ENCODE measurements at places on chromosomes 1 and 21.

DNA sequence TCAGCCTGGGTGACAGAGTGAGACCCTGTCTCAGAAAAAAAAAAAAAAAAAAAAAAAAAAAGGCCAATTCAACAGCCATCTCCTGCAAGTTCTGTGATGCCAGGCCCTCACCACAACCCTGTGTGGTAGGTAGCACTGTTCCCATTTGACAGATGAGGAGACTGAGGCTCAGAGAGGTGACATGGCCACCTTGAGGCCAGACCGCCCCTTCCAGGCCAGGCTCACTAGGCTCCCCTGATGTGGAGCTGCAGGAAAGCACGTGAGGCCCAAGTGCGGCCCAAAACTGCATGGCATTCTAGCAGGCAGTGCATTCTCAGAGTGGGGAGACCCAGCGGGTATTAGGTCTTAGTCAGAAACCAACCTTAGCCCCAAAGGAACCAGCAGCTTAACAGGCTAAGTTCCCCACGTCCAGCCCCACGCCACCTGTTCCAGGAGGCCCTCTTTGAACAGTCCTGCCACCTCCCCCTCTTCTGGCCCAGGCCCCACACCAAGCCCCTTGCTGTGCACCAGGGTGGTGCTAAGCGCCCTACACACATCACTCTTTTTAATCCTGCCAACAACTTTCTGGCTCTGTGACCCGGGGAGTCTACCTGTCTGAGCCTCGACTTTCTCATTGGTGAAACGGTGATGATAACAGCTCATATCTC lies 11.7 kb upstream of the ECE1 start:
- DNase-seq: no peak

DNA sequence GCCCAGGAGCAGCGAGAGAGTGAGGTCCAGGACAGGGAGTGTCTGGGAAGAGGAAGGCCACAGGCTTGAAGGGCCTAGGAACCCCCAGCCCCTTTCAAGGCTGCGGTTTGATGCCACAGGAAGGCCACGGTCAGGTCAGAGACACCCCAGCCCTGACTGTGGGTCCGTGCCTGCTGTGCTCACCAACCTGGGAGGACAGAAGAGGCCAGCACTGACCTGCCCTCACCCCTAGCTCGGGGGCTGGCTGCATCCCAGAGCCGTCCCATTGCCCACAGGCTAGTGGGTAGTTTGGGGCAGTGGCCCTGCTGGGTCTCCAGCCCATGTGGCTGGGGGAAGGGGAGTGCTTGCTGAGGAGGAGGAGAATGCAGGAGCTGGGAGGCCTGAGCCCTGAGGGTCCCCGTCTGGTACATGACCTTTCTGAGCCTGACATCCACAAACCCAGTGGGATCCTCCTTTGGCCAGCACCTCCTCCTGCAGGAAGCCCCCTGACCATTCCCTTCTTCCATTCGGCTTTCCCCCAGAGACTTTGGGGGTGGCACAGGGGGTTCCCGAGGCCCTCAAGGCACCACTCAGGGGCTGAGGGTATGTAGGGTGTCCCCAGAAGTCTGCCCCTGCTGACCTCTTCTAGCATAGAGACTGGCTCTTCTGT lies 54.3 kb downstream of the WNT9A start:
- no peak for DNase-seq

DNA sequence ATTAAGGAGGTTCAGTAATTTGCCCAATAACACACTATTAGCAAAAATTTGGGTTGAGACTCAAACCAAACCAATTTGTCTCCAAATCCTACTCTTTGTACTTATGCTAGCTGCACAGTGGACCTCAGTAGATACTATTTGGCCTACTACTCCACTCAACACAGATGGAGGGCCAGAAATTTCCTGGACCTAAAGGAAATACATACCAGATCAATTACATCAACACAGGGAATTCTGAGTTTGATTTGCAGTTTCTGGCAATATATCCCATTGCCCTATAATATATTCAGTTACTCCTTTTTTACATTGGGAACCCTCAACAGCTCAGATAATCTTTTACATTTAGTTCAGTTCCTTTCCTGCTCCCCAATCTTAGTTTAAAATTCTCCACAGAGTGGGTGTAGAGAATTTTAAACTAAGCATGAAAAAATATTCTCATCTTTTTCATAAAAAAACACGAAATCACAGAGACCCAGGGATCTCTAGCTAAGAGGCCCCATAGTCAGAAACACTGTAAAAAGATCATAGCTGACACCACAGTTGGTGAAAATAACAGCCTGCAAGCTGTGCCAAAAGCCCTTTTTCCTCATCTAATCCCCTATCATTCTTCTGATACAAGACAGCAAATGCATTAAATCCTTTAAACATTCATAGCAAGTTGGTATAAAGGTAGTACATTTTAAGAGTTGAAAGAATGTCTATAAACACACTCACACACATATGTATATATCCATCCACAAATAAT lies 317.7 kb upstream of the ESRRG start:
- no peak for DNase-seq

- DNase-seq: no peak
Observed at GRCh38 chr21:19218163-19218562, 814.6 kb upstream of the TMPRSS15 start.

GRCh38 chr1:152002960-152003359 lies 9.3 kb upstream of the S100A10 start:
- no peak for DNase-seq

DNA sequence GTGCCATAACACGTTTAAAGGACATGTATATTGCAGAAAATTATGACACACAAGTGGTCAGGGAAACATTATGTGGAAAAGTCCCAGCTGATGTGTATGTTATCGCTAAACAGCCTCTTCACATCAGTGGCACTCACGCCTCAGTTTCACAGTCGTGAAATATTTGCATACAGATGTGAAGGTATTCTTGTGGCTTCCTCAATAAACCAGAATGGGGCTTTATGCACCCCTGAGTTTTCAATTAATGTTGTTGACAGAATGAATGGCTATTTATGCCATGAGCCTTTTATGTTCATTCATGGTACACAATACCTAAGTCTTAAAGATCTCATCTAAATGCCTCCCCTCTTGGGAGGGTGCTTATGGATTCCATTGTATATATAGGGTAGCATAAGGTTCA lies 202.1 kb upstream of the ADGRL2 start:
- DNase-seq: no peak

DNA sequence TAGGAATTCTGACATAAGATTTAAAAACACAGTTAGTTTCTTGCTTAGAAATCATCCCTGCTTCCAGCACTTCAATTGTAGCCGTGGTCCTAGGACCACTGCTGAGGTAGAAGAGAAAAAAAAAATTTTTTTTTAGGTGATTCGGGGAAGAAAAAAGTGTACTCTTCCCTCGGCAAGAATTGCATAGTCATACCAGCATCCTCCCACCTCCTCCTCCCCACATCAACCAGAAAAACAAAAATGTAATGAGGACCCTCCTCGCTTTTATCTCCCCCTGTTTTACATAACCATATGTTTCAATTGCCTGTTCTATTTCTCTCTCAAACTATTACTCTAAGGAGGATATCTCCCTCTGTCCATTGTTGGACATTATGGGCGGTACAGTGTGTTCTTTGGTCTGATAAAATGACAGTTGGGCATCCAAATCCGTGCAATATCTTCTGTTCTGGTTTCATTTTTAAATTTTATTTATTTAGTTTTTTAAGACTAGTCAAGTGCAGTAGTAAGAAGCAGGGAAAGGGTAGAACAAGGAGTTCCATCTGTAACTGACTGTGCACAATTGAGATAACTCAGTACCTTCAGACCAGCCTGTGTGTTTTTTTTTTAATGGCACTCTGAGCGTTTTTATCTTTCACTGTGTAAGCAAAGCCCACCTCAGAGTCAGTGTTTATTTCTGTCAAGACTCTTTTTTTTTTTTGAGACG lies 10.4 kb upstream of the MFSD2A start:
- no peak for DNase-seq

DNA sequence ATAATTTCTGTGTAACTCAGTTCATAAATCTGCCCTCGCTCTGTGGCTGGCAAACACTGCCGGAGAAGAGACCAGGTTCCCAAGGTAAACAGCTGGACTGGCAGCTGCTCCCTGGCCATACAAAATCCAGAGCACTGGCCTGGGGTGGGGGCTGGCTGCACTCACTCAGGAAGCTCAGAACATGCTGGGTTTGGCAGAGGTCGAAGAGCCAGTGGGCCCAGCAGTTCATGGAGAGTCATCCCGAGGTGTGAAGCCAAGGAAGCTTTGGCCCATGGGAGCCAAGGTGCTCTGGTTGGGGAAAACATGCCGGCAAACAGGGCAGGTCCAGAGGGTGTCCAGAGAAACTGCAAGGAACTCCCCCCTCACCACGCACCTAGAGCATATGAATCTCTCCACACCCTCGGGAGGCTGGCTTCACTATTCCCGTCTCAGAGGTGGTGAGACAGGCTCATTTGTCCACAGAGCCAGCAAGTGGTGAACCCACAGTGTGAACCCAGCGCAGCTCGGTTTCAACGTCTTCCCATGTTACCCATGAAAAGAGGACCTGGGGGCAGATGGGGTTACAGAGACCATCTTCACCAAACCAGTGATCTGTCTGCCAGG lies 102.4 kb downstream of the DMRTB1 start:
- DNase-seq: no peak

GRCh38 chr1:19240673-19241538 lies 10.4 kb downstream of the EMC1 start:
- DNase-seq: peak; percentile 58

GRCh38 chr1:208569181-208569580 lies 325.0 kb upstream of the PLXNA2 start:
- DNase-seq: no peak

- DNase-seq: no peak
Observed at GRCh38 chr1:21000245-21000594, 176.5 kb downstream of the EIF4G3 start.

- no peak for DNase-seq
Observed at GRCh38 chr1:15408890-15409387, 749 bp upstream of the EFHD2 start.

GRCh38 chr1:196611873-196612272 lies 3.6 kb upstream of the KCNT2 start:
- no peak for DNase-seq

All from HuH-7.5 (cell line).